Progenitor cell of endocrine pancreas (in vitro differentiated cells): ENCODE measurements at places on chromosomes 13 and 19. TPM values are rescaled to one million over a fixed set of nuclear protein-coding genes. Genes with fewer than 3 reads are reported as not detected.
A peak's percentile ranks its signal among the peaks of the same experiment; 100 is the strongest.

DNA sequence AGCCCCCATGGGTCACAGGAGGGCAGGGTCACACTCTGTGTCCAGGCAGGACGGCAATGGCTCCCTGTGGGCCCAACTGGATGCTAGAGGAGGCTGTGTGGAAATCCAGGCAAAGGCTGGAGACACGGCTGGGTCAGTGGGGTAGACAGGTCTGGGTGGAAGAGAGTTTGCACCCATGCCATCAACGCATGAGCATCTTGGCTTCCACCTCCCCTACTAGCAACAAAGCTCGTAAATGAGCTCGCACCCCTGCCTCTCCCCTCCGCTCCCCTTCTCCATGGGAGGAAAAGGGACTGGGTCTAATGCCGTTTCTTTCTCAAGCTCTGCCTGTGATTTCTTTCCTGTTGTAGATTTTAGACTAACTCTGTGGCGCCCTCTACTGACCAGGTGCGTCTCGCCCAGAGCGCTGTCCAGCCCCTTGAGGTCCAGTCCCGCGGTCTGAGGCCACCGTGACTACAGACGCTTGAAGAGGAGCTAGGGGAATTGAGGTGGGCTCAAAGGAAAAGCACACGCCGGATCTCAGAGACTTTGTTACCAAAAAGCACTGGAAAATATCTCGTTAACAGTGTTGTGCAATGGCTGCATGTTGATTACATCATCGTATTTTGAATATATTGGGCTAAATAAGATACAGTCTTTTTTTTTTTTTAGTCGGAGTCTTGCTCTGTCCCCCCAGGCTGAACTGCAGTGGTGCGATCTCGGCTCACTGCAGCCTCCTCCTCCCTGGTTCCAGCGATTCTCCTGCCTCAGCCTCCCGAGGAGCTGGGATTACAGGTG is 50.7 kb upstream of the USP29 start:
- H3K27ac ChIP-seq: no peak overlapping the region
- no peaks in the 10 kb centered on the region for H3K36me3 ChIP-seq
- H3K27me3 ChIP-seq: no peaks in the 10 kb centered on the region
- H3K4me3 ChIP-seq: no peak overlapping the region
- no peak for DNase-seq
- H3K4me1 ChIP-seq: no peaks in the 10 kb centered on the region

DNA sequence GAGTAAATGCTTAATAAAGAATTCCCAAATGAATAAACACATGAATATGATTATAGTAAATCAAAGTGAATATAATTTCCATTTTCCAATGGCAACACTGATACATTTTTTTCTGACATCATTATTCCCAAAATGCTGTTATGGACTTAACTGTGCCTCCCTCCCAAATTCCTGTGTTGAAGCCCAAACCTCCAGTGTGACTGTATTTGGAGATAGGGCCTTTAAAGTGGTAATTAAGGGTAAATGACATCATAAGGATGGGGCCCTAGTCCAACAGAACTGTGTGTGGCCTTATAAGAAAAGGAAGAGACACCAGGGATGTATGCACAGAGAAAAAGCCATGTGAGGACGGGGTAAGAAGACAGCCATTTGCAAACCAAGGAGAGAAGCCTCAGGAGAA is 19.1 kb upstream of the CCNA1 start:
- peaks cover 33% of the 10 kb centered on the region for H3K27me3 ChIP-seq
- H3K27ac ChIP-seq: no peak overlapping the region
- H3K4me1 ChIP-seq: peaks cover 15% of the 10 kb centered on the region
- peaks cover 20% of the 10 kb centered on the region for H3K36me3 ChIP-seq
- DNase-seq: no peak

DNA sequence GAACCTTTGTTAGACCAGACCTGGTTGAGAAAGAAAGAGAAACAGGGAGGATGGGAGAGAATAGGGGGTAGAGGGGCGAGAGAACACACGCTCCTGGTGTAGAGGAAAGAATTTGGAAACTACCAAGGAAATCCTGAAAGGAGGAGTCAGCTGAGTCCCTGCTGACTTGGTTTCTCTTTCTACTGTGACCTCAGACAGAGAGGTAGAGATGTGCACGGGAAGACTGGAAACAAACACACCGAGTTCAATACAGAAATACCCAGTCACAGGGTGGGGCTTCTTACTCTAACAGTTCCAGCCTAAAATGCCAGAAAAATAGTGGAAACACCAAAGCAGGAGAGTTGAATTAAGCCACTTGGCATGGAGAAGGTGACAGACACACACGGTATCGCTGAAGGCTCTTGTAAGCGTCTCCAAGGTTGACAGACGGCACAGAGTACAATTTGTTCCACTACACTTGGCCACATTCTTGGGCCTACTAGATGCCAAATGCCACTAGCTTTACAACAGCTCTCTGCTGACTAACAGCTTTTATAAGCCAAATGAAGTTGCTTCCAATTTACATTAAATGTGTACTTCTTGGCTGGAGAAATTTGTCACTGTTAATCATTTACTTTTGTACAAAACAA is 28.1 kb downstream of the LATS2 start:
- no peak overlapping the region for H3K27ac ChIP-seq
- H3K27me3 ChIP-seq: no peaks in the 10 kb centered on the region
- DNase-seq: no peak
- H3K4me1 ChIP-seq: peaks cover 11% of the 10 kb centered on the region
- H3K4me3 ChIP-seq: no peak overlapping the region

ZNF554 gene
- total RNA-seq: 12.1 and 14.1 TPM in 2 replicates

- no peak for DNase-seq
- H3K36me3 ChIP-seq: peaks cover 5% of the 10 kb centered on the region
- no peak overlapping the region for H3K27ac ChIP-seq
Measured at GRCh38 chr13:49428041-49428763, 15.7 kb downstream of the CAB39L start.

GRCh38 chr19:33022472-33023116 is 42.1 kb downstream of the RHPN2 start:
- peak overlapping the region; percentile 98 for H3K27ac ChIP-seq
- peaks cover 19% of the 10 kb centered on the region for H3K36me3 ChIP-seq
- H3K27me3 ChIP-seq: no peaks in the 10 kb centered on the region
- peak; percentile 22 for DNase-seq

GRCh38 chr13:98494769-98495168 is 82.1 kb downstream of the STK24 start:
- H3K4me3 ChIP-seq: no peak overlapping the region
- H3K4me1 ChIP-seq: peaks cover 27% of the 10 kb centered on the region

SWSAP1 gene
- total RNA-seq: 3.2 and 3.3 TPM in 2 replicates

DNA sequence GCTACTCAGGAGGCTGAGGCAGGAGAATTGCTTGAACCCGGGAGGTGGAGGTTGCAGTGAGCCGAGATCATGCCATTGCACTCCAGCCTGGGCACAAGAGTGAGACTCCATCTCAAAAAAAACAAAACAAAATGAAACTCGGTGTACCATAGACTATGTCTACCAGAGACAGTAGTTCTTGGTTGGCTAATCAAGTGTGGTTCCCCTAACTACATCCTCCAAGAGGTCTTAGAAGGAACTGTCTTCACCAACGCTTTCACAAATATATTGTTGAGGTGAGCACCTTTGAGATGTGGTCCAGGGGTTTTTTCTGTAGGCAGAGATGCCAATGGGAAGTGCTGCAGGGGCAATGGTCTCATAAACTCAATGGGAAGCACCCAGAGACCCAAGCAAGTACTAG is 48.0 kb downstream of the RFC3 start:
- H3K36me3 ChIP-seq: peaks cover 5% of the 10 kb centered on the region
- H3K4me3 ChIP-seq: no peak overlapping the region
- no peak overlapping the region for H3K27ac ChIP-seq
- no peaks in the 10 kb centered on the region for H3K27me3 ChIP-seq
- no peak for DNase-seq

DNA sequence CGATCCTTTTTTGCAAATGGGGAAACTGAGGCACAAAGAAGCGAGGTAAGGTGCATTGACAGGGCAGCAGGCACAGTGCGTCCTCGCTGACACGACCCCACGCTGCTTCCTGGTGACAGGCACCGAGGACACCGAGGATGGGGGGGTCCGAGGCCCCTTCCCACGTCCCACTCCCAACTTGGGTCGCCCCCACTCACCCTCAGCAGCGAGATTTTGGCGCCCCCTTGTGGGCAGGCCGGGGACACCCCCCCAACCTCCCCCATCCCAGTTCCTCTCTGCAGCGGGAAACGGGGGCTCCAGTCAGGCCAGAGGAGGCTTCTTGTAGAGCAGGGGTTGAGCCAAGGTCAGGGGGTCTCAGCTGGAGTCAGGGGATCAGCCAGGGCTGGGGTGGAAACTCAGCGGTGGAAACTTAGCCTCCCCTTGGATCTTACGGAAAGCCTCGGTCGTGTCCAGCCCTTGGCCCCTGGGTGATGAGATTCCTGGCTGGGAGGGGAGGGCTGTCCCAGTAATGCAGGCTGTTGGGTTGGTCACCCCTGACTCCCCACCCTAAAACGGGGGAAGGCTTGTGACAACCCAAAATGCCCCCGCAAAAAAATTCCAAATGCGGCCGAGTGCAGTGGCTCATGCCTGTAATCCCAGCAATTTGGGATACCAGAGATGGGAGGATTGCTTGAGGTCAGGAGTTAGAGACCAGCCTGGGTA is 8.2 kb downstream of the SMIM24 start:
- peaks cover 3% of the 10 kb centered on the region for H3K4me1 ChIP-seq
- DNase-seq: no peak
- H3K4me3 ChIP-seq: no peak overlapping the region
- peaks cover 27% of the 10 kb centered on the region for H3K27me3 ChIP-seq
- H3K27ac ChIP-seq: no peak overlapping the region
- no peaks in the 10 kb centered on the region for H3K36me3 ChIP-seq

DNA sequence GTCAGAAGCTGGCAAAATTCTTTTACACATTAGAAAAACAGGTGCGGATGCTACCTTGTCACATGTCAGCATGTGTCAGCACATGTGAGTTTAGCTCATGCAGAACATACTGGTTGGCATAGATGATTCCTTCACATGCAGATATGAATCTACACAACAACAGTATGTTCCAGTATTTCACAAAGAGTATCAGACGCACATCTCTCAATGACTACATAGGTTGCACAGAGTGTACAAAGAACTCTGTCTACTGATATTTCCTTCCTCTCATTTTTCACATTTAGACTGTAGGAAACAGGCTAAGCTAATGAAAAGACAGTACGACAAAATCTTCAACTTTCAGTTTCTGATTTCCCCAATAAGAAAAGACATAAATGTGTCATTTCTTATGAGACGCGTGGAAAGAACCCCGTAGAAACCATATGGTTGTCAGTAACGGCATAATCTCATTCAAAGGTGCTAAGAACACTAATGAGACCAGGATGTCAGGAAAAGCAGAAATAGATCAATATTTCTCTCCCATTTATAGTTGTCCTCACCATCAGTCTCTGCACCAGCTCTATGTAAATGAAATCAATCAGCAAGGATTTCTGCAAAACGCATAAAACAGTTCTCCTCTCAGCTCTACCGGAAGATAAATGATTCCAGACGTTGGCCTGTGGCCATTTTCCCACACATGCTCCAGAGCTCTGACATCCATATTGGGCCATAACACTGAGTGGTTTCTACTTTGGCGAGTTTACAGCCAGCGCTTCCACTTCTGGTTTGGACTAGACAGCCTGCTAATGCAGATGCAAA is 81.2 kb downstream of the STARD13 start:
- H3K4me3 ChIP-seq: peak overlapping the region; percentile 68
- DNase-seq: no peak
- peaks cover 3% of the 10 kb centered on the region for H3K27me3 ChIP-seq
- H3K27ac ChIP-seq: peak overlapping the region; percentile 65
- H3K4me1 ChIP-seq: peaks cover 33% of the 10 kb centered on the region

GRCh38 chr13:107170270-107170931 is 602.5 kb upstream of the ARGLU1 start:
- H3K36me3 ChIP-seq: no peaks in the 10 kb centered on the region
- peaks cover 4% of the 10 kb centered on the region for H3K4me1 ChIP-seq
- no peak overlapping the region for H3K4me3 ChIP-seq
- DNase-seq: no peak
- no peak overlapping the region for H3K27ac ChIP-seq

RAP2A gene
- 34.1 and 35.1 TPM in 2 replicates for total RNA-seq

- H3K4me1 ChIP-seq: peaks cover 82% of the 10 kb centered on the region
- peaks cover 9% of the 10 kb centered on the region for H3K36me3 ChIP-seq
Measured at GRCh38 chr19:38661136-38661535, 13.7 kb downstream of the ACTN4 start.

GRCh38 chr19:49665036-49665350 is 664 bp downstream of the IRF3 start:
- peaks cover 9% of the 10 kb centered on the region for H3K36me3 ChIP-seq
- H3K4me1 ChIP-seq: peaks cover 23% of the 10 kb centered on the region
- no peak for DNase-seq
- peak overlapping the region; percentile 97 for H3K27ac ChIP-seq

TMEM255B gene
- total RNA-seq: 0.91 and 1.5 TPM in 2 replicates

- no peak overlapping the region for H3K27ac ChIP-seq
- no peak for DNase-seq
- peaks cover 2% of the 10 kb centered on the region for H3K36me3 ChIP-seq
Measured at GRCh38 chr13:23740002-23740401, 149.2 kb downstream of the MIPEP start.

ZNF544 gene
- 61.0 and 70.5 TPM in 2 replicates for total RNA-seq

SKA3 gene
- 14.3 and 16.2 TPM in 2 replicates for total RNA-seq

CPAMD8 gene
- total RNA-seq: 58.6 and 63.4 TPM in 2 replicates

DNA sequence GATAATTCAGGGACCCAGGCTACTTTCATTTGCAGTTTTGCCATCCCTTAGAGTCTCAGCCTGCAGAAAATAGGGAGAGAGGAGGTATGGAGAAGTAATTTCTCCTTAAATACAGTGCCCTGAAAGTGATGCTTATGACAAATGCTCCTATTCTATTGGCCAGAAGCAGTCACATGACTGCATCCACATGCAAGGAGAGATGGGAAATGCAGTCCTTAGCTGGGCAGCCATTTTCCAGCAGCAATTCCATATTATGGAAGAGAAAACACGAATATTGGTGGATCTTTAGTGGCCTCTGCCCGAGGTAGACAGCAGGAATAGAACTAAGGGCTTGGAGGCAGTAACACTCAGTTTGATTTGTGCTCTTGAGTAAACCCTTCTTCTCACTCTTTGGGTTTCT is 39.4 kb downstream of the VAV1 start:
- no peaks in the 10 kb centered on the region for H3K4me1 ChIP-seq
- no peak overlapping the region for H3K27ac ChIP-seq
- no peak for DNase-seq

ANGPTL8 gene
- total RNA-seq: not detected in 2 replicates

DNA sequence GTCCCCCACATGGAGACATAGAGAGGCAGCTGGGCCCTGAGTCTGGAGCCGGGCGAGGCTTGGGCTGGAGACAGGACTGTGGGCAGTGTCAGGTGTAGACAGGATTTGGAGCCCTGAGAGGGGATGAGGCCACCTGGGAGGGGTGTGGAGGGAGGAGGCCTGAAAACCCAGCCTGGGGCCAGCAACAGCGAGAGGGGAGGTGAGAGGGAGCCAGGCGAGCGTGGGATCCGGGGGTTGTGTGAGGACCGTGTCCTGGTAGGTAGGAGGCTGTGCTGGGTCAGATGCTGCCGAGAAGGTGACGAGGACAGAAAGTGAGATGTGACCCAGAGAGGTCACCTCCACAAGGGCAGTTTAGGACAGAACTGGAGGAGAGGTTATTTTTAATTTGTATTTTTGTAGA is 7.4 kb downstream of the MPND start:
- H3K27me3 ChIP-seq: no peaks in the 10 kb centered on the region
- no peak overlapping the region for H3K27ac ChIP-seq
- no peak for DNase-seq
- no peaks in the 10 kb centered on the region for H3K4me1 ChIP-seq

ZNF320 gene
- 43.9 and 50.0 TPM in 2 replicates for total RNA-seq

GRCh38 chr13:44715287-44716230 is 139.4 kb upstream of the TSC22D1 start:
- H3K4me1 ChIP-seq: no peaks in the 10 kb centered on the region
- DNase-seq: no peak
- no peaks in the 10 kb centered on the region for H3K36me3 ChIP-seq
- peak overlapping the region; percentile 8 for H3K27ac ChIP-seq
